Activated naive CD4-positive, alpha-beta T cell treated with anti-CD3 and anti-CD28 coated beads for 36 hours (primary cell): ENCODE measurements at places on chromosomes 4 and X.
A peak's percentile ranks its signal among the peaks of the same experiment; 100 is the strongest.

DNA sequence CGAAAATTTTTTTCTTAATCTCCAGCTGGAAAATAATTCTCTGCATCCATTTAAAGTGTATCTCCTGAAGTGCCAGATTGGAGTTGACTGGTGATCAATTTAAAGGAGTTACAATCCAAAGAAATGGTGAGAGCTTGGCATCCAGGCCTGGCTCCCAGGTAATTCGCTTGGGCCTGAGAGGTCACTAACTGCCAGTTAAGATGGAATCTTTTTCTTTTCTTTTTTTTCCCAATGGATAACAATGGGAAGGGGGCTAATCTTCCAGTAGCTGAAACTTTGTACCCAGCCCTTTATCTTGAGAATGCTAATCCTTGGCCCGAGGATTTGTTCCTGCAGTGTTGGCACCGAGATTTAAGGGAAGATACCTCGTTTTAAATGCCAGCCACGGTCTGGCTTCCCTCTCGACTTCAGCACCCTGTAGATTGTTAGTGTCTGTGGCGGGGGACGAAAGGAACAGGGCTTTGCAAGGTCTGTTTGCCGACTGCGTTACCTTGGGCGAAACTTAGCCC, 13.3 kb upstream of the PITX2 start:
- DNase-seq, result no peak

- DNase-seq, result no peak
Measured at GRCh38 chrX:133475521-133475920, 60.2 kb upstream of the GPC4 start.

DNA sequence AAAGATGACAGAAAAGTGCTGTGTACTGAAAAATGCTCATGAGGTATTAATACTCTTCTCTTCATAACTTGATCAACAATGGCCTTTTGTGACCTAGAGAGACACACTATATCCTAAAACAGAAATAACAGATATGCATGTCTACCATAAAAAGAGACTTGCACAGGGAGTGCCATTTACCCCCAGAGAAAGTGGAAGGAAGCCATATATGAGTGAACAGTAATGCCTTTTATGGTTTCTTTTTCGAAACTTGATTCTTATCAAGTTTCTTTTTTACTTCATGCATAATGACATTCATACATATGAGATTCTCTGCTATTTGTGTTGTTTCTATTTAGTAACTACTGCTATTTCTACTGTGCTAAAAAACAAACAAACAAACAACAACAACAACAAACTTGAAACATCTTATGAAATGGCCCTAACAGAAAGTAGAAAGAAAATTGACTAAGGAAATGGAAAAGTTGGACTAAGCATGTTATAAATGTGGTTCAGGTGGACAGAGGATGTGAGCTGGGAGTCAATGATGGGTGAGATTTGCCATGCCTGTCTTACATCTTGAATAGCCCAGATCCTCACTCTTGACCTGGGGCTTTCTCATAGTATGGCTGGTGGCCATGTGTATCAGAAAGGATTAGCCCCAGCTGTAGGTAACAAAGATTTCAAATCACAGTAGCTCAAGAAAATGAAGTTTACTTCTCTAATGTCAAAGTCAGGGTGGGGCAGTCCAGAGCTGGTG, 43.8 kb downstream of the GEMIN8 start:
- DNase-seq, result no peak

- no peak for DNase-seq
Measured at GRCh38 chr4:1927675-1928074, 56.5 kb downstream of the NSD2 start.

DNA sequence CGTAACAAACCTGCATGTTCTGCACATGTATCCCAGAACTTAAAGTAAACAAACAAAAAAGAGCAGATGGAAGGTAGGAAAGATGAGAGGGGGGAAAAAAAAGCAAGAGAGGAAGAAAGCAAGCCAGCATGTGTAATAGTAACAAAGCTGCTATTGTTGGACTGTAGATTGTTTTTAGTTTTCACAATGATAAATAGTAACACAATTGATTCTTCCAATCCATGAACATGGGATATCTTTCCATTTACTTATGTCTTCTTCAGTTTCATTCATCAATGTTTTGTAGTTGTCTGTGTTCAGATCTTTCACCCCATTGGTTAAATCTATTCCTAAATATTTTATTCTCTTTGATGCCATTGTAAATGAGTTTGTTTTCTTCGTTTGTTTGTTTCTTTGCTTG, 85.0 kb upstream of the TBC1D9 start:
- no peak for DNase-seq

GRCh38 chr4:168383510-168383909, 65.0 kb upstream of the DDX60 start:
- no peak for DNase-seq

DNA sequence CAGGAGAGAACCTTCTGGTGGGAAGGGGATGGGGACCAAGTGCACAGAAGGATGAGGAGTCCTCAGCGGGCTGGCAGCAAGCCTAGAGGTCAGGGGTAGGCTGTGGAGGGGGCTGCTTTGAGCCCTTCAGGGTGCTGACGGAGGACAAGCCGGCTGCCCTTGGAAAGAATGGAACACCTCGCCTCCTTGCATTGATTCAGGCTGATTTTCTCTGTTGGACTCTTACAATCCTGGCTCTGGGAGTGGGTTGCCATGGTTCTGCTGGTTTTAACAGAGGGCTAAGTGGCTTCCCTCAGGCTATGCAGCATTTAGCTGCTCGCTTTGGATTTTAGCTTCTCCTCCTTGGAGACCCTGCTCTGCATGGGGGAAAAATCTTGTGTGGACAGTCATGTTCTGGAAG, 49.4 kb upstream of the CHRNA9 start:
- no peak for DNase-seq

DNA sequence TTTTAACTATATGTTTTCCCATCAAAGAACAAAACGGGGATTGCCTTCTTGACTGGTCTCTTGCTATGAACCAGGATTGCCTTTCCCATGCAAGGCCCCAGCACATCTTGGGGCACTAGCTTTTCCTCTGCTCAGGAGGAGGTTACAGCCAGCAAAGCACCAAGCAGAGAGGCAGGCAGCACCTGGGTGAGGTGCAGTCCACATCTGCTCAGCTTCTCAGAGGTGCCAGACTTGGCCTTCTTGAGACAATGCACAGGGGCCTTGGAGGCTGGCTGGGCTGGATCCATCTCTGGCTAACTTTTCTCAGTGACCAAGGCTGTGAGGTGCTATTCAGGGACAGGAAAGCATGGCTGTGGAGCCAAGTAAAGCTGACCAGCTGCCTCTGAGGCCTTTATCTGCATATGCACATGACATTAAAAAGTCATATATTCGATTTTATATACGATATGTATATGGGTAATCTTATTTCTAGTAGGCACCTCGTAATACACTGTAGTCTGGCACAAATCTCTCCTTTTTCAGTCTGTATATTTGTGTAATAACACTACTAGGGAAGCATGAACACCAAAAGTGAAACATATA, 86.9 kb downstream of the CC2D2A start:
- no peak for DNase-seq

DNA sequence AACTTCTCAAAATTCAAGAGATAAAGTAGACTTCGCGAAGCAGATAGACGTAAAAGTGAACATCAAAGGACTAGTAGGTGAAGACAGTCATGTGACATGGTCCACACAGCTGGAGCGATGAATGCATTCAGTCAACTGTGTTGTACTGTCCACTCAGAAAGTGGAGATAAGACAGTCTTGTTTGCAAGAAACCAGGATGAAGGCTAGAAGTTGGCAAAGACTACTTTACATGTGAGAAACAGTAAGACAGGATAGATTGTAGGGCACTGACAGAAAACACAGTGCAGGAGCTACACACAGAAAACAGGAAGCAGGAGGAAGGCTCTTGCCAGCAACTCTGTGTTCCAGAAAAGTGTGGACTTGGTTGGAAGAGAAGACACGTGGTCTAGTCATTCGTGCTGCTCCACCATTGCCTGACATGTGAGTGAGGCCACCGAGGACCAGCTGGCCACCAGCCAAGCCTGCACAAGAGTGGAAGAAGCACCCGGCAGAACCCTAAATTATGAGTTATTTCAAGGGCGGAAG, 78.9 kb downstream of the FAT1 start:
- DNase-seq, result no peak

DNA sequence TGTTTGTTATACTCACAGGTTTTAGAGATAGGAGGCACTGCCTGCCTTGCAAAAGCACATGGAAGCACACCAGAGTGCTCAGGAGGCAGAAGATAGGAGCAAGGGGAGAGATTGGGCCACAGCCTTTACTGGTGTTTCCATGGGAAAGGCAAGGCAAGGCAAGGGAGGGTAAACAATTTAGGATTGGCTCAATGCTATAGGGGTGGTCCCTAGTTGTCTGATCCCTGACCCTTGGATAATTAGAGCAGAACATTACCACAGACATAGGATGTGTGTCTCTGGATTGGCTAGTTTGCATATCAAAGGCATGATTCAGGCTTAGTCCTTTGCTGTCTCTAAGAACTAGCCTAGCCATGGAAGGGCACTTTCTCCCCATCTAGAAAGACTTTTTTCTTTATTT, 36.1 kb downstream of the GRXCR1 start:
- no peak for DNase-seq

GRCh38 chr4:11424000-11424399, 4.7 kb downstream of the HS3ST1 start:
- DNase-seq, result peak; percentile 42

DNA sequence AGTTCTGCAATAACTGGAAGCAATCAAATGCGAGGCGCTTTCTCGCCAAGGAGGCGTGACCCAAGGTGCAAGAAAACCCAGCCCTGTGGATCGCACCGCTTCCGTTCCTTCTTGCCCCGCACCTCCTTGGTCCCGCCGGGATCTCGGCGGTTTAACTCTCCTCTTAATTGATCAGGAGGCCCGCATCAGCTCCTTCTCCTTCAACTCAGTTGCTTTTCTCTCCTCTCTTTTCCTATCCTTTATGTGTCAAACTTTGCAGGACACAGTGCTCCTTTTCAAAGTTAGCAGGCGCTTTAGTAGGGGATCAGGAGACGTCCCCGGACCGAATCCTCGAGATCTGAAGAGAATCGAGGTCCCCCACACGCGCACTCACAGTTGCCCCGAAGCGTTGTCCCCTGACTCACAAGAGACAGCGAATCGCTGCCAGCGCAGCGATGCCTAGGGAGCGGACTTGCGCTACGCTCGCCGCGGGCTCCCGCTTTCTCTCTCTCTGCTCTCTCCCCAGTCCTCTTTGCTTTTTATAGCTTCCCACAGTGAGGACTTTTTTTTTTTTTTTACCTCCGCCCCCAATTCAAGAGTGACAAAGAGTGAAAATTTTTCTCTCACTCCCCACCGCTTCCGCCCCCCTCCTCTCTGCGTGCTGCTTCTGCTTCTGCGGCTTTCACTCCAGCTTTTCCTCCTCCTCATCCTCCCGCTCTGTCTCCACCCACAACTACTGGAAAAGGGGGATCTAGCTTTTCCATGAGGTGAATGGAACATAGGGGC, at the start of gene DKK2:
DKK2 (minus strand) TSS at position 495 of the 765 bp plus-strand sequence. CDS start 722 bp downstream, outside the sequence.
- DNase-seq, result peak; percentile 6

DNA sequence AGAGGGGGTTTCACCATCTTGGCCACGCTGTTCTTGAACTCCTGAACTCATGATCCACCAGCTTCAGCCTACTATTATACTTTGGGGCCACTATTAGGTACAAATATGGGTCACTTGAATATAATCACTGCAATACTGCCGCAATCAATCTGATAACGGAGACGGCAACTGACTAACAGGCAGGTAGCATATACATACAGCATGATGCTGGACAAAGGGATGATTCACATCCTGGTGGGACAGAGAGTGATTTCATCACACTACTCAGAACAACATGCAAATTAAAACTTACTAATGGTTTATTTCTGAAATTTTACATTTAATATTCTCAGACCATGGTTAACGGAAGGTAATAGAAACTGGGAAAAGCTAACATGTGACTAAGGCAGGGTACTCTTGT, 10.9 kb downstream of the LRBA start:
- no peak for DNase-seq

- no peak for DNase-seq
Measured at GRCh38 chr4:67926485-67926884, 36.8 kb downstream of the TMPRSS11A start.

- no peak for DNase-seq
Measured at GRCh38 chr4:139202991-139203390, 26.0 kb upstream of the ELF2 start.

- no peak for DNase-seq
Measured at GRCh38 chrX:26653050-26653449, 437.1 kb downstream of the MAGEB5 start.

GRCh38 chr4:81482326-81482725, 10.6 kb upstream of the RASGEF1B start:
- no peak for DNase-seq

GRCh38 chr4:77385124-77385969, 220.3 kb upstream of the CXCL13 start:
- DNase-seq, result peak; percentile 78

DNA sequence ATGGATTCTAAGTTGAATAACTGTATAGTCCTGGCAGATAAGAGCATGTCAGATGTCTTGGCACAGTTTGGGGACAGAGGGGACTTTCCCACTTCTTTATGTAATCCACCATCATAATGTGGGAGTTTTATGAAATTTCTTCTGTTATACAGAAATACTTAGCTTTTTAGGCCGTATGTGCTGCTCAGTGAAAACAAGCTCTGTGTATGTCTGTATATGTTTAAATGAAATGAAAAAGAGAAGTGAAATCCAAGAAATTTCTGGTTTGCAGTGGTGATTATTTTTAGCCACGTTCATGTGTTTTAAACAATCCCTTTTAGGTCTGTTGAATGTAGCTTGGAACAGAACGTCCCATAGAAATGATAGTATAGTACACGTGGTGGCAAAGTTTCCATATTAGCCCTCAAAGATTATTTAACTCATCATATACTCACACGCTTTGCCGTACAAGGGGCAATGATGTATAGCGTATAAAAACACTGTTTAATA, 41.0 kb downstream of the GAB1 start:
- no peak for DNase-seq

DNA sequence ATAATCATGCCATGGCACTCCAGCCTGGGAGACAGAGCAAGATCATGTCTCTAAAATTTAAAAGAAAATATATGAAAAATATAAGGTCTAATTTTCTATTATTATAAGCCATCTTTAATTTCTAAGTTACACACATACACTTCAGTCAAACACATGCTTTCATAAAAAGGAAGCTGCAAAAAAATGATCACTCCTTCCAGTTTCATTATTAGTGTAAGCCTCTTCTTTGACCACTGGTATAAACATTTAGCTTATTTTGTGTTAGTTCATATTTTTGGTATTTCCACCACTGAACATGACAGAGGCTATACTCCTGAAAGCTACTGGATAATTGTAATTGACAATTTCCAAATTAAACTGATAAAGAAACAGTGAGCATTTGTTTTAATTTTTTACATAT, 163.3 kb upstream of the USP38 start:
- DNase-seq, result no peak

DNA sequence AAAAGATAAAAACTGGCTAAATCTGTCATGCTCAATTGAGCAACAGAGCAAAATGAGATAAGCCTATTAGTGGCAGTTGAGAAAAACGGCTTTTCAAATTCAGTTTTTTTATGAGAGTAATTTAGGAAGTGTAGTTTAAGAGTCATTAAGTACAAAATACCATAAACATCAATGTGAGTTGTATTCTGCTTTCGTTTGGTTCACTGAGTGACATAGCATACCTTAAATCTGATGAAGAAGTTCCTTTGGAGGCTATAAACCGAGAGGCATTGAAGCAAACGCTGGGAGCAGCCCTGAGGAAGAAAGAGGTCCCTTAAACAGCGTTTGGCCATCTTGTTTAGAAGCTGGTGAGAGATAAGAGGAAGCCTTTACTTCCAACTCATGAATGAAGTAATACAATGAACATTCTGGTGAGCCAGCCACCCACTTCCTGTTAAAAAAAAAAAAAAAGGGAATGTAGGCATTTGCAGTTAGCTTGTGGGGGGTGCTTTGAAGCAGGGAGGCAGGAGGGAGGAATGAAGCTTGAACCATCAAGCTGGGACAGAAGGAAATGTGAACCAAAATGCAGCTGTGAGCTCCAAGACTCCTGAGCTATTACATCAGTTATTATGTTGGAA, 132.3 kb downstream of the ZNF330 start:
- DNase-seq, result no peak
